ENCODE measurements at places on chromosomes 16 and 17.
A peak's percentile ranks its signal among the peaks of the same experiment; 100 is the strongest.

- no peak for DNase-seq
Observed at GRCh38 chr17:4939546-4939795, 375 bp downstream of the SLC25A11 start.

DNA sequence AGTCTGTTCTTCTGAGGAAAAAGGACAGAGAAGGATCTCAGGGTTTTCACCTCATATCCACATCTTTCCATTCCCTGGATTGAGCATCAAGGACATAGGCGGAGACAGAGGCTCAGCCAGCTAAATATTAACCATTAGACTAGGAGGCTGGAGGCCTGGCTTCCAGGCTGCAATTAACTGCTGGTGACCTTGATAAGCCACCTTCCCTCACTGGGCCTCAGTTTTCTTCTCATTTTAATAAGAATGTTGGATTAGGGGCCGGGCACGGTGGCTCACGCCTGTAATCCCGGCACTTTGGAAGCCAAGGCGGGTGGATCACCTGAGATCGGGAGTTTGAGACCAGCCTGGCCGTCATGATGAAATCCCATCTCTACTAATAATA, 25.6 kb upstream of the CNOT1 start:
- no peak for DNase-seq

DNA sequence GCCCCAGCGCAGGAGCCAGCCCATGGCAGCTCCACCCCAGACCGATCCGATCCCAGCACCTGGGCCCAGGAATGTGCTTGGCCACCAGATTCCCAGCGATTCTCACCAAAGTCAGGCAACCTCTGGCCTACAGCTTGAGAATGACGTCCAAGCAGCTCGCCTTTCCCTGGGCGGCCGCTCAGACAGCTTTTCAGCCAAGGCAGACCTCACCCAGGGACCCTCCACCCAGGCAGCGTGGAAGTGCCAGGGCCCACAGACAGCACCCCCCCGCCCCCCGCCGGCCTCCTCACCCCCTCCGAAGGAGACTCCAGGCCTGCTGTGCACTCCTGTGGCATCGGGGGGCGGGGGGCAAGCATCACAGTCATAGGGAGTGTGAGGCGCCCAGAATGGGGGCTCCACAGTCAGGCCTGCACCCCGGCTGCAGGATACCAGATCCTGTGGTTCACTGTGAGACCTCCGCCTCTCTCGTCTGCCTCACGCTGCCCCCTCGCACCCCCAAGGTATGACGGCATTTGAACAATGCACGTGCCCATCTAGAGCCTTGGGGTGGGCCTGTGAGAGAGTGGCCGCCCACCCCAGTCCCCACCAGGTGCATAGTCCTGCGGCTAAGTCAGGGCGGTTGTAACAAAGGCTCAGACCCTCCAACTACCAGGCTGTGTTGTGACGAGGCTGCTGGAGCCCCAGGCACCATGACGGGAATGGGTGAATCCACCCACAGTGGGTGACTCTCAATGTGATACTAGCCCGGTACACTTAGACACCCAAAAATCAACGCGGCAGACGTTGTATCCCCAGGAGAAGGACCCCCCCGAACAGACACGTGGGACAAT, 6.0 kb downstream of the CEP295NL start:
- no peak for DNase-seq

DNA sequence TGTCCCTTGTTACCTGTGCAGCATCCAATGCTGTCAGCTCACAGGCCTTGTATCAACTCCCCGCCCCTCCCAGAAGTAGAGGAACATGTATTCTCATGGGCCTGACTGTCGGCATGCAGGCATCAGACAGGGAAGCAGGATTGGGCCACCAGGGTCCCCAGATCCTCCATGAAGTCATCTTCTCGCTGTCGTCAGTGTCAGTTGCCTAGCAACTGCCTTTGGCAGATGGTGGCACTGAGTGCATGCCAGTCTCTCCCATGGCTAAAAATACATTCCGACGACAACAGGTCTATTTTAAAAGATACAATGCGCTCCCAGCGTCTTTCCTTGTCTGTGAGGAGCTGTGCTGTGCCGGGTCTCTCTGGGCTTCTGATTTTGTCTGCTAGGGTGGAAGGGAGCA, 36.8 kb upstream of the CES5A start:
- DNase-seq = no peak

GRCh38 chr17:14341866-14342265, 41.0 kb downstream of the HS3ST3B1 start:
- DNase-seq = no peak

- no peak for DNase-seq
Observed at GRCh38 chr17:10155371-10156076, 42.9 kb downstream of the GAS7 start.

DNA sequence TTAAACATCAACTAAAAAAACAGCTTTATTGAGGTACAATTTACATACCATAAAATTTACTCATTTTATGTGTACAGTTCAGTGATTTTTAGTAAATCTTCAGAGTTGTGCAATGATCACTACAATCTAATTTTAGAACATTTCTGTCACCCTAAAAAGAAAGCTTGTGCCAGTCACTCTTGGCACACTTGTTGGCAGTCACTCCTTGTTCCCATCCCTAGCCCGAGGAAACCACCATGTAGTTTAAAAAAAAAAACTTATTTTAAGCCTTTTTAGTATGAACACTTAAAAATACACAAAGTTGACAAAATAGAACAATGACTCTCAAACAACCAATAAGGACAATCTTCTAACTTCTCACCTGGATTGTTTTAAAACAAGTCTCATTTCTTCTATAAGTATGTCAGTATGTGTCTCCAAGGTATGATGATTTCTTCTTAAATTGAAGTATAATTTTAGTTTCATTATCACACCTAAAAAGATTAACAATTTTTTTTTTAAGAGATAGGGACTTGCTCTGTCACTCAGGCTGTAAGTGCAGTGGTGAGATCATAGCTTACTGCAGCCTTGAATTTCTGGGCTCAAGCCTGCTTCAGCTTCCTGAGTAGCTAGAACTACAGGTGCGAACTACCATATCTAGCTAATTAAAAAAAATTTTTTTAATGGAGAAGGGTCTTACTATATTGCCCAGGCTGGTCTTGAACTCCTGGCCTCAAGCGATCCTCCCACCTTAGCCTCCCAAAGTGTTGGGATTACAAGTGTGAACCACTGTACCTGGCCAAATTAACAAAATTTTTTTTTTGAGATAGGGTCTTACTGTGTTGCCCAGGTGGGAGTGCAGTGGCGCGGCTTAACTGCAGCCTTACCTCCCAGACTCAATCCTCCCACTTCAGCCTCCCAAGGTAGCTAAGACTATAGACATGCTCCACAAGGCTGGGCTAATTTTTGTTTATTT, 53.2 kb downstream of the PPM1E start:
- DNase-seq = no peak

DNA sequence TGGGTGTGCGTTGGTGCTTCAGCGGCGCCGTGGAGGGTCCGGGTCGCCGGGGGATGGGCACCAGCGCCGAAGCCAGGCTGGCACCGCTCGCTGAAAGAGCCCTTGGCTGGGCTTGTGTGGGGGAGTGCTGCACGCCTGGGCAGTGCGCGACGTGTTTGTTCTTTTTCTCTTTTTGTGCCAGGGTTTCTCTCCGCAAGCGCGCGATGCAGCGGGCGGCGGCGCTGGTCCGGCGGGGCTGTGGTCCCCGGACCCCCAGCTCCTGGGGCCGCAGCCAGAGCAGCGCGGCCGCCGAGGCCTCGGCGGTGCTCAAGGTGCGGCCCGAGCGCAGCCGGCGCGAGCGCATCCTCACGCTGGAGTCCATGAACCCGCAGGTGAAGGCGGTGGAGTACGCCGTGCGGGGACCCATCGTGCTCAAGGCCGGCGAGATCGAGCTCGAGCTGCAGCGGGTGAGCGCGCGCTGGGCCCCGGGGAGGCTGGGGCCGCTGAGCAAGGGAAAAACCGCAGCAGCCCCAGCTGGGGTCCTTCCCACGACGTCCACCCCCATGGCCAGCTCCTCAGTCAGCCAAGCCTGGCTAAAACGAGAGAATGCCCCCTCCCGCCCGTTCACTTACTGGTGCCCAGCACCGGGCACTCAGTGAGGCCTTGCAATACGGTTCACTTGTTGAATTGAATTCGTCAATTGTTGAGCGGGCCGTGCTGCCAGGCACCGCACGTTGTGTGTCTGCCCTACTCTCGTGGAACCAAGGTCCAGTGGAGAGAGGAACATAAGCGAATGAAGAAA, 541 bp downstream of the GPT2 start:
- peak; percentile 59 for DNase-seq

DNA sequence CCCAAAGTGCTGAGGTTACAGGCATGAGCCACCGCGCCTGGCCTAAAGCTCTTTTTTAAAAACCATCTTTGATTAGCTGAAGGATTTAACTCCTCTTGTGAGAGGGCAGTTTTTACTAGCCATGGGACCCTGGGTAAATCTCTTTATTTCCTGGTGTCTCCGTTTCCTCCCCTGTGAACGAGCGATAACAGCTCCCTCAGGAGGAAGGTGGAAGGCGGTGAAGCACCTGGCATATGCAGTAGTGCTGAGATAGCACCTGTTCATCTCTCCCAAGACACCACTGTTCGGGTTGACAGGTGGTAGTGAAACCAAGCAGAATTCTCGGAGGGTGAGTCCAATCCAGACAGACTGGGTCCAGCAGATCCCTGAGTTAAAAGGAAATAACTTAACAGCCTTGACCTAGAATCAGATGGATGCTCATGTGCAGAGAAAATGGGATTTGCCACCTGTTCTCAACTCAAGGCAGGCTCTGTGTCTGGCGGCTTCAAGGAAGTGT, 86.2 kb downstream of the CRISPLD2 start:
- no peak for DNase-seq

DNA sequence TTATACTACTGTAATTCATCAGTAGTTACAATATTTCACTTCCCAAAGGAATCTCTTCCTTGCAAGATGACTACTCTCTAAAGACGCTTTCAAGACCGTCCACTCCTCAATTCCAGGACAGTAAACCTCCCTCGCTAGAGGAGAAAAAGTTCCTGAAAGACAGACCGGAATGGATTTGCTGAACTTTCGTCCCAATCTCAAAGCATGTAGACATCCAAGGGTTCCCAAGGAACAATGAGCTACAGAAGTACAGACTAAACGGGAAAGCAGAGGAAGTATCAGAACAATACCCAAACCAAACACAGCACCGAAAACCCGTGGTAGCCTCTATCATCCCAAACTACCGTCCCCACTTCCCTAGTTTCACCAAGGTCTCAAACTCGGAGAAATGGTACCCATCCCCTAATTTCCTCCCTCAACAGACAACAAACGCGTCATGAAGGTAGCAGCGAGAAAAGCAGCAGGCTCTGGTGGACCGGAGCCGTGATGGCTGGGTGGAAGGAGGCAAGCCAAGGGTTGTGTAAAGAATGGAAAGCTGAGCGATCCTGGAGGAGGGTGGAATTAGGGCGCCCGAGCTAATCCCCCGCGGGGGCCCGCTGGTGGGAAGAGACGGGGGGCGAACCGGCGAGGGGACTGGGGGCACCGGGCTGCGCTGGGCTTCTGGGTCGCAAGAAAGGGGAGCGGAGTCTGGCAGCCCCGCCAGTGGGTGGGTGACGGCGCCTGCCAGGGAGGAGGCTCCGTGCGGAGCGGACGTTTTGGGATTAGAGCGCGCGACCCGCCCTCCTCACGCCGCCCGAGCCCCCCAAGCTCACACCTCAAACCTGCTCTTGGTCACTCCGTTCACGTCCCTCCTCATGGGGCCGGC, 647 bp downstream of the FBXL20 start:
- peak; percentile 56 for DNase-seq

DNA sequence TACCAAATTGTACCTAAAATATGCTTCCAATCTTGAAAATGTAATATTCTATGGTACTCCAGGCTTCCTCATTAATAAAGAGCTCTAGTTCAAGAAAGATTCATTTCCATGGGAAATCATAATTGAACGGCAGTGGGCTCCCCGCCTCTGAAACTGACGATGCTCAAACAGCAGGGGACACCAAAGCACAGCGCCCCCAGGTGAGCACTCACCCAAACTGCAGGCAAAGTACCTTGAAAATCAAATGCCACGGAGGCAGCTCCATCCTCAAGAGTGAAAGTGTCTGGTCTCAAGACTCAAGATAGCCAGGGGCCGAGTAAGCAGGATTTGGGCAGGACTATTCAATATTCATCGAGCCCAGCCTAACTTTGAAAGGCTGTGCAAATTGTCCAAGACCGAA, 217.4 kb upstream of the TNRC6C start:
- DNase-seq = peak; percentile 70

DNA sequence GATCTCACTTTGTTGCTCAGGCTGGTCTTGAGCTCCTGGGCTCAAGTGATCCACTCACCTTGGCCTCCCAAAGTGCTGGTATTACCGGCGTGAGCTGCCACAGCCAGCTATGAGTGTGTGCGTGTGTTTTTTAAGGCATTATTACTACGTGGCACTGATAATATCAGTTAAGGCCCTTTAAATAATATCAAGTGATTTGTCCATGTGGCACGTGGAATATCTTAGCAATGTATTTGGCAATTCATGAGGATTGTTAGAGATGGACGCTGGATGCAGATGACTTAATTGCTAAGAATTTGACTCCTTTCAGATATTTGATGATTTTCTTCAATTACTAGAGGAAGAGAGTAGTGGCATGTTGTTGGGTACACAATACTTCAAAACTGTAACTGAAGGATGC, 25.5 kb upstream of the PMP22 start:
- DNase-seq = no peak

DNA sequence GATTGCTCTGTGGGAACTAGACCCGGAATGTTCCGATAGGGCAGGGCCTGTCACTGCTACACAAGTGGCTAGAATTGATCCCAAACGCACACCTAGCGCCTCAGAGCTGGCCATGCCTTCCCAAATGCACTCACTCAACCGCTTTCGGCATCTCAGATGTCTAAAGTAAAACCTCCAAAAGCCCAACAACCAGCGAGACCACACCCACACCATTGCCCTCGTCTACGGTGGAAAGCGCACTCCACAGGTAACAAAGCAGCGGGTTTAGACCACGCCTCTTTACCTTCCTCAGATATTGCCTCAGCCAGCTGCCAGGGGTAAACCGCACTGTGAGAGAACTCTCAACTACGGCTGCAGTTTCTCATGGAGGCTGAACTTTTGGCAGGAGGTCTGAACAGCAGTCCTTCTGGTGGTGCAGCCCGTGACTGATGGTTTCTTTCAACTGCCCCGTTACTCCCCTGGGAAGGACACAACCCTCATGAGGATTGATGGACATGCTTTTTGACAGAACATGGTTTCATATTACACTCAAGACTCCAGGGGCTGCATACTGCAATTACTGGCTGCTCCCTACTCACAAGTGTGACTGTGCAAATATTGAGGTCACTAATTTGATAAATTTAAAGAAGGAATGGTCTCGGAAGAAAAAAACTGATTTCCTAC, 34.5 kb downstream of the USP7 start:
- DNase-seq = peak; percentile 96

- no peak for DNase-seq
Observed at GRCh38 chr16:70784692-70785555, 16.0 kb downstream of the VAC14 start.

GRCh38 chr17:65537343-65537844, 24.1 kb downstream of the AXIN2 start:
- no peak for DNase-seq

GRCh38 chr17:57257895-57258851, 1.9 kb downstream of the MSI2 start:
- DNase-seq = peak; percentile 50
